ENCODE measurements at places on chromosomes 3 and 15.

- DNase-seq: peak; percentile 51
Measured at GRCh38 chr3:45964139-45964538, 20.9 kb downstream of the CXCR6 start.

DNA sequence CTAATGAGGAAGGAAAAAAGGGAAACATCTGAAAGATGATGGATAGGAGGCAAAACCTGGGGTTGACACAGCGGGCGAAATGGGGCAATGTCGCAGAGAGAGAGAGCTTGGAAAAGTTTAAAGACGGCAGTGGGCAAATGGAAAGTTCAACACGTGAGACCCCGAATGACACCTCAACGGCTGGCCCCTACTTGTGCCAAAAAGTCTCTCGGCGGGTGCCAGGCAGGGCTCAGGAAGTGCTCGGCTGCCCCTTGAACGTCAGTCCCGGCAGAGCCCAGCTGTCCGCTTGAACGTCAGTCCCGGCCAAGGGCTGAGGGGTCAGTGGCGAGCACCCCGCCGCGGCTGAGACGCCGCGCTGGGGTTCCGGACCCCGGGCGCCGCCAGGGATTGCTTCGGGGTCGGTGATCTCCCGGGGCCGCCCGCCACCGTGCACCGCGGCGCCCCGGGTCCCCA is 658 bp downstream of the EOGT start:
- DNase-seq: no peak

DNA sequence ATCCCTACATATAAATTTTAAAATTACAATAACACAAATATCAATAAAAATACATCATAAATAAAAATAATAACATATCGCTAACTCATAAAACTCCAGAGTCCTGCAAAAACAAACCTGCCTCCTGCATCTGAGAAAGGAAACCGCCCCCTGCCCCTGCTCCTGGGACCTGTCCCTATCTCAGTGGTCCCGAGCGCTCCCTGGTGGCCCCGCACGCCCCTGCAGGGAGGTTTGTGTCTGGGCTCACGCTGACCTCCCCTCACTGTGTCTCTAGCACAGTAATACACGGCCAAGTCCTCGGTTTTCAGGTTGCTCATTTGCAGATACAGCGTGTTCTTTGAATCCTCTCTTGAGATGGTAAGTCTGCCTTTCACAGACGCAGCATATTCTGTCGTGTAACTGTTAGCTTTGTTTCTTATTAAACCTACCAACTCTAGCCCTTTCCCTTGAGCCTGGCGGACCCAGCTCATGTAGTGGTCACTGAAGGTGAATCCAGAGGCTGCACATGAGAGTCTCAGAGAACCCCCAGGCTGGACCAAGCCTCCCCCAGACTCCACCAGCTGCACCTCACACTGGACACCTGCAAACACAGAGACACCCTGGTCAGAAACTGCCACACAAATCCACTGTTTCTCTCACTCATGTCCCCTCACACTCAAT is 554.1 kb downstream of the GOLGA6L6 start:
- DNase-seq: no peak

DNA sequence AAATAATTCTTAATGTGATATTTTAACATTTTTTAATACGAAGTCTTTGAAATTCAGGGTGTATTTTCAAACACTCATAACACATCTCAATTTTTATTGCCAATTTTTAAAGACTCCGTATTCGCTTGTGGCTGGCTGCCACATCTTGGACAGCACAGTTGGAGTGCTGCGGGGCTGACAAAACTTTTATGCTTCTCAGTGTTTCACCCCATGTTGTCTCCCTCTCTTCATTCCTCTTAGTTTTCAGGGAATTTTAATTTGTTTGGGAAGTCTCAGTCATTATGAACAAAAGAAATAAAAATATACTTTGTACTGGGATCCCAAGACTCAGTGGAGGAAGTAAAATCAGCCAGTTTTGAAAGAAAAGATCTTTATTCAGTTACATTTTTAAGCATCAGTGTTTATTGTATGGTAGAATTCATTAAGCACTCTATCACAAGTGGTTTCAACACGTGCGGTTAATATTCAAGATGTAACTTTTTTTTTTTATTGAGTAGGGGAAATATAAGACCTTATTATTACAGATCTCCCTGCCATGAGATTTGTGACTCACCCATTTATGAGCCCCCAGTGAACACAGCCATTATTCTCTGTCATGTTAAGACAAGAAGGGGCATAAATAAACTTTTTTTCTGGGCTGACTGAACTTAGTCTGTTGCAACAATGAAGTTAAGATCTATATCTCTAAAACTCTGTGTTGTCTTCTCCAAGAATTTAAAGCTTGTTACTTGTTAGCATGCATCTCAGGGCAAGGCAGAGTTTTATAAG is 26.8 kb downstream of the KAT2B start:
- no peak for DNase-seq

GRCh38 chr3:144875211-144875610 is 903.6 kb downstream of the DIPK2A start:
- no peak for DNase-seq

DNA sequence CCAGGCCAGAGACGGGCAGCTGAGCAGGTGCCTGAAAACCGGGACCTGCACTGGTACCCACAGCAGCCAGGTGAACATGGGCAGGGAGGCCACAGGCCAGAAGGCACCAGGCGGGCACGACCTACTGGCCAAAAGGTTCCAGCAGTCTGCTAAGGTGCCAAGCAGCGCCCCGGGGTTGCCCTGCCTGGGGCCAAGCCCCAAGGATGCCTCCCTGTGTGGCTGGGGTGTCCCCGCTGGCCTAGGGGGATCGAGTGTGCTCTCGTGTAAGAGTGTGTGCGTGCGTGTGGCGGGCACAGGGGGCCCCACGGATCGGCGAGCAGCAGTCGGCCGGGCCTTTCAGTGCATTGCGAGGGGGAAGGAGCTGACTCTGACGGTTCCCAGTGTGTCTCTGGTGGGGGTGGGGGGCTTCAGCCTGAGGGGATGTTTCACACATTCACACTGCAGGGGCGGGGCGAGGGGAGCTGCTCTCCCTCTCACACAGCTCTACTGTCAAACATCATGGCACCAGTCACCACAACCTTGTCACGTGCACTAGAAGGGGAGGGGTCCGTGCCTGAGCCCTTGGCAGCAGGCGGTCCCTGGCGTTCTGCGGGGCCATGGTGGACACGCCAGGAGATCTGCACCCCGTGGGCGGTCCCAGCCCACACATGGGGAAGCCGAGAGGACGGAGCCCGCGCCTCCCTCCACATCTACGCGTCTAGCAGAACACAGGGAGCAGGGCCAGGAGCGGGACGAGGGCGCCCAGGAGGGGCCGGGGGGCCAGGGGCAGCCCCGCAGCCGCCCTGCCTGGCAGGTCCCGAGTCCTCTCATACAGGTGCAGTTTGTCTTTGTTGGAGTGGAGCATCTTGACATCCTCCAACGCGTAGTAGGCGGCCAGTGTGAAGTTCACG is 44.5 kb downstream of the RGMA start:
- DNase-seq: no peak

DNA sequence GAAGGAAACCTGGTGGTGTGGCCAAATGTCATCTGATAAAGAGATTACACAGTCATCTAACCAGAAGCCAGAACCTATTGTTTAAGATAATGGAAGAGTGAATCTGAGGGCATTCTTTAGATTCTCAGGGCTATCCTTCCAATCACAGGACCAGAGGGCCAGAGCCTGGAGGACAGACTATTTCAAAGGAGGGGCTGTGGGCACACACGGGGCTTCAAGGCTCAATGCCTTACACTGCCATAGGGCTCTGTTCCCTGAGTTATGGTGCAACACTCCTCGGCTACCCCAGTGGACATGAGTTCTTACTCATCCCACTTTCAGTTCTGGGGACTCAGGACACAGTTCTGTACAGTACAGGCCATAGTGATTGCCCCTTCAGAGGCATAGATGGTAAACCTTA is 343.9 kb upstream of the ALCAM start:
- DNase-seq: no peak

- DNase-seq: no peak
Measured at GRCh38 chr3:105367063-105367405, 325 bp downstream of the ALCAM start.

GRCh38 chr3:71035314-71035713 is 548.2 kb downstream of the FOXP1 start:
- DNase-seq: no peak

DNA sequence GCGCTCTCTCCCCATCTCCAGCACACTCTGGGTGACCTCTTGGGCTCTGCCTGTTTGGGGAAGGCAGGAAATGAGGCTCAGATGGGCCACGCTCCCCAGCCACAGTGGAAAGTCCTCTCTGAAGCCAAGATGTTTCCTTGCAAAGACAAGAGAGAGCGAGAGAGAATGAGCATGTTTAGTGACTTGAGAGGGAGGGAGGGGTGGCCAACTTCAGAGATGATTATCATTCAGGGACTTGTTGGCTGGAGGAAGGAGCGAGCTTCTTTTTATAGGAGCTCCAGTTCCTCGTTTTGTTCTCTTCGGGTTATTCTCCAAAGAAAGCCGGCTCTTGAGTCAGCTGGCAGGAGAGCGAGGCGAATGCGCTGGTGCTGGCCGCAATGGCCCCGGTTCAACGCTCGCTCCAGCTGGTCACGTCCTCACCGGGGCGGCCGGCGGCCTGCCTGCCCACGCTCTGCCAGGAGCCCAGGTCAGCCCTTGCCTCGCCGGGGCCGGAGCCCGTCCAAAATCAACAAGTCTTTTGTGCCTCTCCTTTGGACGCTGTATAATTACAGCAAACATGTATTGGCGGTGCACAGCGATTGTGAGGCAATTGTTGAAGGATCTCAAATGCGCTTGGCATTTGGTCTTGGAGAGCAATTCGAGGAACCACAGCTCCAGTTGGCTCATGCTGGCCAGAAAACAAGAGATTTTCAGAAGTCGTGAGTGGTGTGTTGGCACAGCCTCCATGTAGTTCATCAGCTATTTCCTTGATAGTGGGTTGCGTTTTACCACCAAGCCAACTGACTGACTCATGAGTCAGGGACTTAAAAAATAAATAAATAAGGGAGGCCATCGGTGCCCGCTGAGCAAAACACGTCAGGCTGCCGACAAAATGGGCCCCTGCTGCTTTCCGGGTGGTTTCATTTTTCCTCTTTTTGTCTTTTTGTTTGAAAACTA is 288.6 kb downstream of the UACA start:
- no peak for DNase-seq

DNA sequence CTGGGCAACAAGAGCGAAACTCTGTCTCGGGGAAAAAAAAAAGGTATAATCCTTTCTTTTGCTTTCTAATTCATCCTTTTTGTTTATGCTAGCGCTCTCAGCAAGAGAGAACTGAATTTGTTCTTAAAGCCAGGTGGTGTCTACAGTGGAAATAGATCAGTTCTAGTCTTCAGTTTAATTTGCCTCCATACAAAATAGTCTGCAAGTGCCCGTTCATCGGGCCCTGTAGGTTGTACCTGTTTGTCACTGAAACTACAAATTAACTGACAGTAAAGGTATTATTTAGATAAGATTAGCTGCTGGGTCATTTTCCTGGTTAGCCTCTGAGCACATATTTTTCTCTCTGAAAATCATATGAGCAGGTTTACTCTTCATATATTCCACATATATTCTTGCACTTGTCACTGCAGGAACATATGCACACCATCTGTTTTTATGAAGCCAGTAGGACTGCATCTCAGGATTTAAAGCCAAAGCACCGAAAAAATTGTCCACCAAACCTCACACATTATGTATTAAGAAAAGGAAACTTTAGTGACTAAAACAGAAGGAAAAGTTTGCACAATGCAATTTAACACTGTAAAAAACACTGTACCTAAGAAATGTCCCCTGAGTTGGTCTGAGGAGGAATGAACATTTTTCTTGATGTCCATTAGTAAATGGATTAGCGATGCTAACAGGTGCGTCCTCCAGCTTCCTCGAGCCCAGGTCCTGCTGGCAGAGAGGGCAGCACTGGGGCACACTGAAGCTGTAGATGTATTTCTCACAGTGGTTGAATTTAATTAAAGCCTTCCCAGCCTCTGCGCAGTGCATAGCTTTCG is 437 bp downstream of the MKRN2OS start:
- no peak for DNase-seq

DNA sequence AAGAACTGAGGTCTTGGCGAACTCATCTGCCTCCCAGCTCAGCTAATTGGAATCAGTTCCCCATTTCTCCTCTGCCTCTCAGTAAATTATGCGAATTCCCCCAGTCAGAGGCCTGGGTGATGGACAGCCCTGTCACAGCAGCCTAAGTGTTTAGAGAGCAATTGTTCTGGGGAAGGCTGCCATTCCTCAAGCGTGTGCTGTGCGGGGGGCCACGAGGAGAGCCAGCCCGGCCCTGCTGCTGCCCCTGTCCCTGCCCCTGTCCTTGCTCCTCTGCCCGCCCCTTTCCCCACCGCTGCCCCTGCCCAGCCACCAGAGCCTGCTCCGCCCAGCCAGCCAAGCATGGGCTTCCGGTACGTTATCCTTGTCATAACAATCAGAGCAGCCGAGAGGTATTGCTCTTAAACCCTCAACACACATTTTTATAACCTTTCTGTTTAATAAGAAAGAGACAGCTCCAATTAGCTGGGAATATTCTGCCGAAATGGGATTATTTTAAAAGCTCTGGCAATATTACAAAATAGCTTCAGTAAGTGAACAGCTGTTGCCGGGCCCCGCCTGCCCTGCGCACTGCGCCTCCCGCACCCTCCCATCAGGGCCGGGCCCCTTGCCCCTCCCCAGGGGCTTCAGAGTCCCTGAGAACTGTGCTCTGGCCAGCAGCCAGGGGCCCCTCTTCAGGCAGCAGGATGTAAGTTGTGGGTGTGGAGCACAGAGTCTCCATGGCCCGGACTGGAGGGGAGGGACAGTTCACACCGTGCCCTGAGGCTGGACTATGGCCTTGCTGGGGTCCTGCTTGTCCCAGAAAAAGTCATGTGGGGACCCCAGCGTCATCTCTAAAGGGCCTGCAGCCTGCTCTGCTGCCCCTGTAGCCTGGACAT is 12.4 kb upstream of the CACNA2D2 start:
- no peak for DNase-seq

- DNase-seq: no peak
Measured at GRCh38 chr3:21562243-21562642, 188.8 kb downstream of the ZNF385D start.

DNA sequence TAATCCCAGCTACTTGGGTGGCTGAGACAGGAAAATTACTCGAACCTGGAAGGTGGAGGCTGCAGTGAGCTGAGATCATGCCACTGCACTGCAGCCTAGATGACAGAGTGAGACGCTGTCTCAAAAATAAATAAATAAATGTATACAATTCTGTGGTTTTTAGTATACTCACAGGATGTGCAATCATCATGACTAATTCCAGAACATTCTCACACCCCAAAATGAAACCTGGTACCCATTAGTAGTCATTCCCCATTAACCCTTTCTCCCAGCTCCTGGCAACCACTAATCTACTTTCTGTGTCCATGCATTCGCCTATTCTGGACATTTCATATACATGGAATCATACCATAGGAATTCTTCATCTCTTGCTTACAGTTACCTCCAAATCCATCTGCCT is 44.5 kb downstream of the LRRFIP2 start:
- no peak for DNase-seq

- no peak for DNase-seq
Measured at GRCh38 chr3:39290255-39290654, 10.4 kb upstream of the CX3CR1 start.

DNA sequence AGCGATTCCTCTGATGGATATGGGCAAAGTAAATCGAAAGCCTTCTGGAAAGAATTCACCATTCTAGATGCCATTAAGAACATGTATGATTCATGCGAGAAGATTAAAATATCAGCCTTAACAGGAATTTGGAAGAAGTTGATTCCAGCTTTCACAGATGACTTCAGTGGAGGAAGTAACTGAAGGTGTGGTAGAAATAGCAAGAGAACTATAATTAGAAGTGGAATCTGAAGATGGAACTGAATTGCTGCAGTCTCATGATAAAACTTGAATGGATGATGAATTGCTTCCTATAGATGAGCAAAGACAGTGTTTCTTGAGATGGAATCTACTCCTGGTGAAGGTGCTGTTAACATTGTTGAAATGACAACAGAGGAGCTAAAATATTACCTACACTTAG is 30.1 kb upstream of the TBC1D23 start:
- DNase-seq: no peak

- DNase-seq: no peak
Measured at GRCh38 chr15:79412010-79412409, 20.1 kb upstream of the MINAR1 start.
